ENCODE measurements at places on chromosomes 16 and 17.

- DNase-seq, result no peak
Measured at GRCh38 chr17:77470800-77471733, 330.3 kb downstream of the SEC14L1 start.

DNA sequence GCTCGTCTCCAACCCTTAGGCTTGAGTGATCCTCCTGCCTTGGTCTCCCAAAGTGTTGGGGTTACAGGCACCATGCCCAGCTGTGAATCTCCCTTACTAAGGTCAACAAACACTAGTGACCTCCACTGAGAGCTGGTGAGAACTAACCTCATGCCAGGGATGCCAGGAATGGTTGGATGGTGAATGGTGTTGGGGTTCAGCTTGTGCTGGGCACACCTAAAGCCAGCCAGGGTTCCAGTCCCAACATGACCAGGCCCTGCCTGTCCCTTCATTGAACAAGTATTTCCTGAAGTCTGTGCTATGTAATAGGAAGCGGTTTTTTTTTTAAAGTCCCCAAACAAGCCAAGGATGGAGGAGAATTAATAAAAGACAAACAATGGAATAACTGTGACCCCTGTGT is 56.0 kb upstream of the TOB1 start:
- no peak for DNase-seq

- DNase-seq, result no peak
Measured at GRCh38 chr17:32928586-32929535, 908 bp downstream of the TMEM98 start.

DNA sequence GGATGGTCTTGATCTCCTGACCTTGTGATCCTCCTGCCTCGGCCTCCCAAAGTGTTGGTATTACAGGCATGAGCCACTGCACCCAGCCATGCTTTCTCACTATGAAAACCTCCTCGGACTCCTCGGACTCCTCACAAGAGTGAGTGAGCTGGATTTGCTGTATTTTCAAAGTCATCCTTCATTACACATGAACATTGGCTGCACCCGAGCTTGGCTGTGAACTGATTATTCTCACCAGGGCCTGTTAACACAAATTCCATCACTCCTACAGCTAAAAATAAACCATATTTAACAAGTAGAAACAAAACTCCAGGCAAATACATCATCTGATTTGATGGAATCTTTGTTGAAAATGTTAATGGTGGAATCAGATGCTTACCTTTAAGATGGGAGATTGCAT is 50.3 kb downstream of the PITPNC1 start:
- no peak for DNase-seq

DNA sequence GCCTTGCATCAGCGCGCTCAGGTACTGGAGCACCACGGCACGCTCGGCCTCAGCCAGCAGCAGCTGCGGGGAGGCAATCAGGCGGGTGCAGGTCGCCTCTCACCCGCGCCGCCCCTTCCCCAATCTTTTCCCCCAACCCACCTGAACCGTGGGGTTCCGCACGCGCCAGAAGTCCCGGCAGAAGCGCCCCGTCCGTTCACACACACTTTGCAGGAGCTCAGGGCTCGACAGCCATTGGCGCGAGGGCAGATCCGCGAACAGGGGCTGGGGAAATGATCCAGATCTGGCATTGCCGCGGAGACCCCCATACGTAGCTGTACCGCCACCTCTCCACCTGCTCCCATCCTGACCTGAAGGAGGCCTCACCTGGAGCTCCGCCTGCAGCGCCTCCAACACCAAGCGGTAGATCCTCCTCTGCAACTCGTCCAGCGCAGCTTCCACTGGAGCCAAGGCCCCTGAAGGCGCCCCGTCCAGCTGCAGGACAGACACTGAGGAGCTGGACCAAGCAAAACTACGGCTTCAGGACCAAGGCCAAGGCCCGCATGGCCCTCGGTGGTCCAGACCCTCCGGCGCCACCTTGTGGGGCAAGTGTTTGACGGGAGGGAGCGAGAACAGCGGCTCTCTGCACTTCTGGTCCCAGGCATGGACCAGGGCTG is 1.4 kb upstream of the MATCAP1 start:
- DNase-seq, result peak; percentile 72

DNA sequence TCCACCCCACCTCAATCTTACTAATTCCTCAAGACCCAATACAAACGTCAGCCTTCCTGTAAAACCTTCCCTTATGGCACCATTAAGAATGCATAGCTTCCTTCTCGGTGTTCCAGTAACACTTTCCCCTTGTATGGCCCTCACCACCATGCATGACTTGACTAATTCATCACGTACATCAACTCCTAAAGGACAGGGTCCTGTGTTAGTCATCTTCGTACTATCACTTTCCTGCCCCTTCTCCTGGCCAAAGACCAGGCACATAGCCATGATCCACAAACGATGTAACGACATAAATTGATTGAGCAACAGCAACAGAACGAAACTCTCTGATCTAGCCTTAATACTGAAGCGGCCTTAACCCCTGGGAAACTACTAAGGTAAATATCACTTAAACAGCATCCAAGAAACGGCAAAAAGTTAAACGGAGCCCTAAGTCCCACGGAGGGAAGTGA is 612 bp downstream of the PSMD12 start:
- DNase-seq, result no peak

GRCh38 chr16:79532785-79533184 is 67.8 kb downstream of the MAF start:
- DNase-seq, result no peak

GRCh38 chr17:259341-259976 is 78.0 kb upstream of the DOC2B start:
- DNase-seq, result no peak

DNA sequence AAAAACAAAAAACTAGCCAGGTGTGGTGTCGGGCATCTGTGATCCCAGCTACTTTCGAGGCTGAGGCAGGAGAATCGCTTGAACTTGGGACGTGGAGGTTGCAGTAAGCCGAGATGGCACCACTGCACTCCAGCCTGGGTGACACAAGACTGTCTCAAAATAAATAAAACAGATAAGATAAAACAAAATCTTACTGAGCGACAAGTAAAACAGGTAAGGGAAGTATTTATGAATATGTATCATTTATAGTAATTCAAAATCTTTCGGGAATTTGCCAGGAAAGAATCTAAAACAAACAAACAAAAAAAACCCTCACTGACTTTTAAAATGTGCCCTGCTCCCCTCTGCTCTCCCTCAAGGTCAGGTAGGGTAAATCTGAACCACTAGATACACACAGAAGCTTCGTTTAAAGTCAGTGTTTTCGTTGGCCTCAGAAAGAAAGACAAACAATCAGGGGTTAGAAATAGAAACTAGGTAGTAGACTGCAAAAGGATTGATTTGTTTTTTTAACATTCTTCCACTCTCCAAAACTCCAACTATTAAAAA is 2.1 kb downstream of the PRPSAP1 start:
- DNase-seq, result no peak

- no peak for DNase-seq
Measured at GRCh38 chr16:86167061-86167460, 268.1 kb downstream of the IRF8 start.

DNA sequence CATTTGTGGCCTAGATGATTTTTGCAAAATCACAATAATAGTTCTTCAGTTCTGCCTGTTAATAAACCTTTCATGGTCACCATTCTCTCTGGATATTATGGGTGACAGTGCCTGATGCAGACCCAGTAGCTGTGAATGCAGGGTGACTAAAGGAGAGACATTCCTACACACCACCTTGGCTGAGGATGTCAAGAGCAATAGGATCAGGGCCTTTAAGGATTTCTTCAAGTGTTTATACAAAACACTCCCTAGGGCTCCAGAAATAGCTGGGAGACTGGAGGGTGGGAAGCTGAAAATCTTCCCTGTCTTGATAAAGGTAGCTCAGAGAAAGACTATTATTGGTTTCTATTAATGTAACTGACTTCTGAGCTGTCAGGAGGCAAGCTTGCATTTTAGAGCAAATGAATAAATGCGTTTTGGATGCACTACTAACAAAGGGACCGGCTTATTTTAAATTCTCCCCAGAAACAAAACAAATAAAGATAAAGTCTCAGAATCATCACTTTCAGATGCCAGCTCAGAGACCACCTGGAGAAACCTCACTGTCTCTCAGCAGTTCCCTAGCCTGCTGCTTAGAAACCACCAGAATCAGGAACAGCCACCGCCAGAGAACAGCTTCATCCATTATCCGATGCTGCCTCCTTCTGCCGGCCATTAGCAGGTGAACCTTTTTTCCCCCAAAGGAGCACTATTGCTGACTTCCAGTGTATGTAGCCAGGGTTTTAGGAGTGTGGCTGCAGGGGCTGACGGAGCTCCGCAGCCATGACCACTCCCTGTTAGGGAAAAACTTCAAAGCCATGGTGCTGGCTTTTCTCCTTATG is 171.4 kb upstream of the DYNLRB2 start:
- DNase-seq, result no peak

- no peak for DNase-seq
Measured at GRCh38 chr16:70687671-70688245, 1.9 kb upstream of the MTSS2 start.

GRCh38 chr16:19916064-19916463 is 31.4 kb upstream of the GPRC5B start:
- DNase-seq, result no peak

Measured in activated T-cell treated with anti-CD3 and anti-CD28 coated beads for 4 hours (primary cell).